ENCODE measurements at places on chromosomes 13 and 19.
A peak's percentile ranks its signal among the peaks of the same experiment; 100 is the strongest.

- H3K4me3 ChIP-seq = no peak overlapping the region
- DNase-seq = no peak
- no peaks in the 10 kb centered on the region for H3K27me3 ChIP-seq
- H3K36me3 ChIP-seq = peaks cover 2% of the 10 kb centered on the region
- H3K27ac ChIP-seq = no peak overlapping the region
- H3K4me1 ChIP-seq = no peaks in the 10 kb centered on the region
Measured at GRCh38 chr13:111239764-111240670, 80.4 kb upstream of the TEX29 start.

DNA sequence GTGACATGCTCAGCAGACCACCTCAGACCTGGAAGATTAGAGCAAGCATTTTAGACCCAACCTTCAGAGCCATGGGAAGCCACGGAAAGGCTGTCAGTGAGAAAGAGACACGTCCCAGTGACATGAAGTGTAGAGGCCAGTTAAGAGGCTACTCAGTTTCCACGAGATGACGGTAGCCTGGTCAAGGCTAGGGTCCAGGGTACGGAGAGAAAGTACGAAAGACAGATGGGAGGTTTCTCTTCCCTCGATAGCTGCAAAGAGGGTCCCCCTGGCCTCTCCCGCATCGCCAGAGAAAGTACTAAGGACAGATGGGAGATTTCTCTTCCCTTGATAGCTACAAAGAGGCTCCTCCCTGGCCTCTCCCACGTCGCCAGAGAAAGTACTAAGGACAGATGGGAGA lies 8.6 kb downstream of the ZSCAN5A start:
- H3K4me3 ChIP-seq = no peak overlapping the region
- no peak for DNase-seq
- H3K36me3 ChIP-seq = no peaks in the 10 kb centered on the region

DNA sequence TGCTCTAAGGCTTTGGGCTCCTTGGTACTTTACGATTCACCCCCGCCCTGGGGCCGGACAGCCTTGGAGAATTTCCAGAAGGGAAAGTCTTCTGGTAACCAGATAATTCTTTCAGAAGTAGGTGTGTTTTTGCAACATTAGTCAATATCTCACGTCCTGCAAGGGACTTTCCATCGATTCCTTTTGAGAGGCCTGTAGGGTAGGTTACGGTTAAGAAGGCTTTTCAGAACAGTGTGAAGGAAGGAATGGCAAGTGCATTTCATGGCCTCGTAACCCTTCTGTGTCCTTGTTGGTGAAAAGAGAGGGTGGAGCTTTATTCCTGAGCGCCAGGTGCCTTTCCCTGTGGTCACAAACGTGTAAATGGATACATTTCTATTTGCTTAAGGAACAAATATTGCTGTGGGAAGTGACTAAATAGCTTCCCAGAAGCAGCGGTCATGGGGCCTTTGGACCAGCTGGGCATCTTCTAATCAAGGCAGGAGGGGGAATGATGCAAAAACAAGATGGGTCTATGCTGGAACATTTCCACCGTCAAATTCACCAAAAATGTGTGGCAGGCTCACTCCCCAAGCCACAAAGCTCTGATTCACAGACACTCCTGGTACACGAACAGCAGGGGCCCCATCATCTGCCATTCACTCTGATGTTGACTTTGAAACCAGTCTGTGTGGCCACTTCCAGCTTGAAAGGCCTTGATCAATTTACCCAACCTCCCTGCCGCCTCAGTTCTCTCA lies 99.2 kb downstream of the ANKRD10 start:
- no peaks in the 10 kb centered on the region for H3K27me3 ChIP-seq
- no peak overlapping the region for H3K27ac ChIP-seq
- no peak for DNase-seq

DNA sequence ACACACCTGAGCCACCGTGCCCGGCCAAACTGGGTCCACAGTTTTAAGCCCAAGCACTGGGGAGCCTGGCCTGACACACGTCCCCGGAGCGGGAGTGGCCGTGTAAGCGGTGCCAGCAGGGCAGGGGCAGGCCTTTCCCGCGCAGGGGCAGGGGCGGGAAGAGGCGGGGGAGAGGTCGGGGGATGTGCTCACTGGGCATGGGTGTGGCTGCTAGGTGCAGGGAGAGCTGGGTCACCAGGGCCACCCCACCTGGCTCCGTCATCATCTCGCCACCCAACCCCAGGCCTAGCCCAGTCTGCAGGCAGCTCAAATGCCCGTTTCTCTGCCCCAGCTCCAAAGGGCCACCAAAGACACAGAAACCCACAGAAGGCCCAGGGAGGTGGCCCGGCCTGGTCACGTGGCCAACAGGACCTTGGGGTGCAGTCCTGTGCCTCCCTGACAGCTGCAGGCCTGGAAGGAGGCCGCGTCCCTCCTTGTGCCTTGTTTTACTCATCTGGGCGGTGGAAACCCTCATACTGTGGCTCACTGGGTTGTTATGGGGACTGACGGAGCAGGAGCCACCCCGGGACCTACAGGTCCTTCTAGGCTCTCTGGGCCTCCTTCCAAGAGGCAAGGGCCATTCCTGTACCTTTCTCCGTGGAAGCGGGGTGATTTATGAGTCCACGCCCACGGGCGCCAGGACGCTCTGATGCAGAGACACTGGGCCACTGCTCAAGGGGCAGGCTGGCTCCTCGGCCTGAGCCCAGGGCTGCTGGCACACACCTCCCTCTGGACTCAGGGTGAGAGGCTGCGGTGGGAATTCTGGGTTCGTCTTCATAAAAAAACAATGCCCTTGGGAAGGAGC lies 27.7 kb downstream of the MAP2K2 start:
- H3K27ac ChIP-seq = no peak overlapping the region
- H3K4me1 ChIP-seq = no peaks in the 10 kb centered on the region
- no peaks in the 10 kb centered on the region for H3K27me3 ChIP-seq
- DNase-seq = no peak
- H3K4me3 ChIP-seq = no peak overlapping the region
- H3K36me3 ChIP-seq = no peaks in the 10 kb centered on the region

DNA sequence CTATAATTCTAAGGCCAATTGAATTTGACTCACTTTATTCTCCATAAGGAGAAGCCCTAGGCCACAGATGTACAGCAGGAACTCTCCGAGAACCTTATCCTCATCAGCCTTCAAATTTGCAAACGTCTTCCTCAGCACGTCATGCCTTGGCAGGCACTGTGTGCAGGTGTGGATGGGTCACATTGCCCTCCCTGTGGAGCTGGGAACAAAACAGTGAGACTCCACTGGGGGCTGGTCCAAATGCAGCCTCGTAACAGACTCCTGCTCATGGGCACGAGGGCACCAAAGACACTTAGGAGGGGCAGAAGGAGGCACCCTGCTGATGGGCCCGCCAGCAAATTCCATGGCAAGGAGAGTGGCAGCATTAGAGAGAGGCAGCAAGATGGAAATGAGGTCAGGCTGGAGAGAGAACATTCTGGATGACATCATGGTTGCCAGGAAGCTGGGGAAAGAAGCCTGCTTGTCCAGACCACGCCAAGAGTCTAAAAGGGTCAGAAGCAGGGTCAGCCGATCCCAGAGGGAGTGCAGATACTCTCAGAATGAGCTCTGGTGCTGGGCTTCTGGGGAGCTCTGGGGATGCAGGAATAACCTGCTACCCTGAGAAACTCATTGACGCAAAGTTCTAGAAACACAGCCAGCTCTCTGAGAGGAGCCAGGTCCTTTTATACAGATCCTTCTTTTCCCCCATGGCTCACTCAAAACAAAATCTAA lies 242.2 kb downstream of the B3GLCT start:
- no peaks in the 10 kb centered on the region for H3K27me3 ChIP-seq
- DNase-seq = no peak
- no peaks in the 10 kb centered on the region for H3K36me3 ChIP-seq
- H3K4me1 ChIP-seq = peaks cover 2% of the 10 kb centered on the region
- no peak overlapping the region for H3K27ac ChIP-seq

- H3K27ac ChIP-seq = no peak within 1 kb of the TSS
- H3K4me1 ChIP-seq = peaks cover 9% of the 10 kb centered on the region
- H3K36me3 ChIP-seq = no peaks in the 10 kb centered on the region
- peak; percentile 89 for DNase-seq
- no peaks in the 10 kb centered on the region for H3K27me3 ChIP-seq
- peak within 1 kb of the TSS; percentile 51 for H3K4me3 ChIP-seq
Measured at GRCh38 chr19:18097217-18097992, at the start of gene MAST3. MAST3 (plus strand) TSS chr19:18097778; CDS start chr19:18097793, 15 bp downstream.

DNA sequence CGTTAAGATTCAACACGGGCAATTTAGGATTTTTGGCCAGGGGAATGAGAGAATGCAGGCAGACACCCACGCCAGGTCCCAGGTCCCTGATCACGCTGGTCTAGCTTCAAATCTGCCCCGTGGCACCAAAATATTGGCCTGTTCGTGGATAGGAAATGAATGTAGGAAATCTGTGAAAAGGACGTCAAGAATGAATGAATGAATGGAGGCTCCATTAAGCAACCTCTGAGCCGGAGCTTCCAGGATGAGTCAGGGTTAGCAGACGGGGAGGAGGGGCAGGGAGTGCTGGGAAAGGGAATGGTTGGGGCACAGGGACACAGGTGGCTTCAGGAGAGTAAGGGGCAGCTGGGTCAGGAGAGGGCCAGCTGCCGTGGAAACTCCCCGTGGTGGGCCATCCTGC lies 4.2 kb downstream of the SULT2B1 start:
- no peaks in the 10 kb centered on the region for H3K27me3 ChIP-seq
- H3K27ac ChIP-seq = peak overlapping the region; percentile 98
- no peaks in the 10 kb centered on the region for H3K36me3 ChIP-seq
- peaks cover 69% of the 10 kb centered on the region for H3K4me1 ChIP-seq
- peak; percentile 80 for DNase-seq
- H3K4me3 ChIP-seq = no peak overlapping the region

DNA sequence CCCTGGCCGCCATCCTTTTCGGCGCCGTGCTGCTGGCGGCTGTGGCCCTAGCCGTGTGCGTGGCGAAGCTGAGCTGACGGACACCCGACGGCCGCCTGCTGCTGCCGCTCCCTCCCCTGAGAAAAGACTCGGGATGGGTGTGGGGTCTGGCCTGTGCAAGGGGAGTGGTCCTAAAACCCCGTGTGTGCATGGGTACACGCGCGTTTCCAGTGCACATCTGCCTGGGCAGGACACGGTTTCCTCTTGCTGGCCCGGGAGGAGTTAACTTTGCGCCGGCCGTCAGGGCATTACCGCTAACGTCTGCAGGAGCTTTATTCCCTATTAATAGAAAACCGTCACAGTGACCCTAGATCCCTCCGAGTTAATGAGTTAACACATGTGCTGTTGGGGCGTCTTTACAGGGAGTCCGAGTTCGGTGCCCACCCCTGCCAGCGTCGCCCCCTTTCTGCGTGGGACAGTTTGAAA lies 1.3 kb downstream of the RGS9BP start:
- H3K27me3 ChIP-seq = no peaks in the 10 kb centered on the region
- peak overlapping the region; percentile 90 for H3K4me3 ChIP-seq
- H3K27ac ChIP-seq = no peak overlapping the region
- H3K36me3 ChIP-seq = 0 out of 2 replicates have a peak, but pooled peaks cover 2% of the 10 kb centered on the region

GRCh38 chr13:89393758-89394304 lies 1722.7 kb downstream of the SLITRK5 start:
- no peak overlapping the region for H3K27ac ChIP-seq
- no peak for DNase-seq
- no peaks in the 10 kb centered on the region for H3K4me1 ChIP-seq
- H3K36me3 ChIP-seq = no peaks in the 10 kb centered on the region

DNA sequence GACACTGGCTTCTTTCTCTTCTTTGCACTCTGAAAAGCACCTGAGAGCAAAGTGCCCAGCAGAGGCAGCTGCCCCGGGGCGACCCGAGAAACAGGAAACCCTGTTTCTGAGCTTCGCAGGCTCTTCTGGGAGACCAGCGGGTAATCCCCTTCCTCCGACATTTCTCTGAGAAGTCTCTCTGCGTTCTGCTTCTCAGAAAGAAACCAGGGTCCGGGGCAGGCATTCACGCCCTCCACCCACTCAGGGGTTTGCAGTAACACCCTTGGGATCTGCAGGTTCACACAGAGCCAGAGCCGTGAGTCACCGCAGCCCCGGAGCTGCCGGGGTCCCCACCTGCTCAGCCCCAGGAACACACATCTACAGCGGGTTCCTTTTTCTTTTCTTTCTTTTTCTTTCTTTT lies 86.0 kb downstream of the GADD45B start:
- no peak for DNase-seq
- no peak overlapping the region for H3K4me3 ChIP-seq
- peaks cover 8% of the 10 kb centered on the region for H3K4me1 ChIP-seq
- no peaks in the 10 kb centered on the region for H3K36me3 ChIP-seq
- H3K27ac ChIP-seq = no peak overlapping the region
- H3K27me3 ChIP-seq = no peaks in the 10 kb centered on the region

DNA sequence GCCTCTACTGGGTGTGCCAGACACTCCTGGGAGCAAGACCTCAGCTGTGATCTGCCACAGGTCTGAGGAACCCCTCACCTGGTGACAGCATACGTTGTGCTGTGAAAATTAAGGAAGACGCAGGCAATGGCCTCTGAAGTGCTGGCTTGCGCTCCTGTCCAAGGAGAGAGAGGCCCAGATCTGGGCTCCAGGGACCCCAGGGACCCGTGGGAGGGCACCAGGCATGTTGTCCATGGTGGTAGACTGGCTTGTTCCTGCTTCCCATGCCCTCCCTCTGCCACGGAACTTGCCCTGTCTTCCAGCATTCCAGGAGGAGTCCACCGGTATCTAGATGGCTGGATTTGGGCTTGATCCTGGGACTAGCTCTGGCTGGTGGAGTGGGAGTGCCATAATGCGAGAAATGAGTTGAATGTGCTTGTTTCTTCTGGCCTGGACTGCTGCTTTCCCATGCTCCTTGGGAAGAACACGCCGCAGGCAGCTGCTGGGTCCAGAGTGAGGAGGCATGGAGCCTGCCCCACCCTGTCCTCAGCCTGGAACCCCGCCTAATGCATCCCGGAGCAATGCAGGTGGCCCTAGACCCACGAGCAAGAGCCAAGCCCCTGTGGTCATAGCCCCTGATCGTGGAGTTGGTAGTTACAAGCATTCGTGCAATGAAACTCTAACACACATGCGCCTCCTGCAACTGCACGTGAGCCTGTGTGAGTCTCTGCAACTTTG lies 190.2 kb downstream of the TEX29 start:
- no peak for DNase-seq
- H3K27ac ChIP-seq = no peak overlapping the region
- H3K27me3 ChIP-seq = no peaks in the 10 kb centered on the region
- H3K36me3 ChIP-seq = no peaks in the 10 kb centered on the region

GRCh38 chr19:23758187-23759074 lies at the start of gene ZNF681:
ZNF681 (minus strand) TSS chr19:23758891; CDS start chr19:23758749, 142 bp downstream.
- no peaks in the 10 kb centered on the region for H3K4me1 ChIP-seq
- H3K27me3 ChIP-seq = no peaks in the 10 kb centered on the region
- H3K27ac ChIP-seq = no peak within 1 kb of the TSS
- no peaks in the 10 kb centered on the region for H3K36me3 ChIP-seq
- H3K4me3 ChIP-seq = peak within 1 kb of the TSS; percentile 59

All from Caco-2 (cell line).